ENCODE measurements at places on chromosomes 5 and 9.

DNA sequence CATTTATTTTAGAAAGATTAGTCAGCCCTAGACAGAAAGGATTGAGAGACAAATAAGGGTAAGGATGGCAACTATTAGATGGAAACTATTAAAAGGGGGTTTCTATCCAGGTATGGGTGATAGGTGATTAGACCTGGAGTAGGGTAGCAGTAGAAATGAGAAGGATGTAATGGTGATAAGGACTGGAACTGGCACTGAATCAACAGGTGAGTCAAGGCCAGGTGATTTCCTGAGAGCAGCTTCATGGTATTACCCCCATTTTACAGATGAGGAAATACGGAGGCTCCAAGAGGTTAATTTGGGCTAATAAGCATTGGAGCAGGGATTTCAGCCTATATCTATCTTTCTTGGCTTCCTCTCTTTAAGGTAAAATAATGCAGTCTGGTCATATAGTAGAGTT lies 55.7 kb downstream of the CAST start:
- no peak for DNase-seq

DNA sequence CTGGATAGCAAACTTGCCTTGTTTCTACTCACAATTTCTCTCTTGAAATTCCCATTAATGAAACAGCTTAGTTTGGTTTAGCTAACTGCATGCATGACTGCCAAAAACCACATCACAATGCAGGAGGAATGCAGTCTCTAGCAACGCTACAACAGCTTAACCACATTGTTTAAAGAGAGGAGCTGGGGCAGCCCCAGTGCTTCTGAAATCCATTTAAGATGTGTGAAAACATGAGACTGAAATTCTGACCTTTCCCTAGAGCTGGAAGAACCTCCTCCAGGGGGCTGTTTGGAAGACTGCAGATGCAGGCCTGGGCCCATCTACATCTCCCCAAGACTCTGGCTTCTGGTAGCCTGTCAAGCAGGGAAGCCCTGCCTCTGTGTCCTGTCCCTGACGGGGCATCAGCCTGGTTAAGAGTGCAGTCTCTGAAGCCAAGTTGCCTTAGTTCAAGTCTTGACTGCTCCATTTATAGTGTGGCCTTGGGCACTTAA lies 157.1 kb downstream of the ZNF462 start:
- DNase-seq = no peak

DNA sequence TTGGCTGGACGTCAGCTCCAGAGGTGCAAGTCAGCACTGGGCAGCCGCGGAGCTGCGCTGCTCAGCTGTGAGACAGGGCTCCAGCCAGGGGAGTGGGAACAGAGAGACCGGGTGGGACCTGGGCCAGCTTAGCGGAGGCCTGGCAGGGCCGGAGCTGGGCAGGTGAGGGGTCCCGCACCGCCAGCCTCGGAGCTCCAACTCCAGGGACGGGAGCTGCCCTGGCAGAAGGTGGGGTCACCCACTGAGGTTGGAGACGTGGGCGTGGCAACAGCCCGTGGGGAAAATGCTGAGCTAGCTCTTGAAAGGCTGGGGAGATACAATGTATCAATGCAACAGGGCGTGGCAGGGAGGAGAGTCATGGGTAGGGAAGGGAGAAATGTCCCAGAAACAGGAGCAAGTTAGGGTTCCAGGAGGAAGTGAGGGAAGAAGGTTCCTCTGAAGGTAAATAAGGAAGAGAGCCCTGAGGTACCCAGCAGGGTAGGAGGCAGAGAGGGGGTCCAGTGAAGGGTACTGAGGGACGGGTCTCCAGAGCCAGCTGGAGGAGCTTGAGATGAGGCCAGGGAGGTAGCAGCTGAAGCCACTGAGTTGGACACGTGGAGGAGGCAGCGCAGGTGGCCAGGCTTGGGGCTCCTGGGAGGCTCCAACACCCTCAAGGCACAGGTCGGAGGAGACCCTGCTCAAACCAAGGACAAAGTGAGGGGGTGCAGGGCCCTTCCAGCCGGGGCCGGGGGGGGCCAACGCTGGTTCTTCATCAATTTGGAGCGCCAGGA lies 736 bp upstream of the NKD2 start:
- DNase-seq = no peak

DNA sequence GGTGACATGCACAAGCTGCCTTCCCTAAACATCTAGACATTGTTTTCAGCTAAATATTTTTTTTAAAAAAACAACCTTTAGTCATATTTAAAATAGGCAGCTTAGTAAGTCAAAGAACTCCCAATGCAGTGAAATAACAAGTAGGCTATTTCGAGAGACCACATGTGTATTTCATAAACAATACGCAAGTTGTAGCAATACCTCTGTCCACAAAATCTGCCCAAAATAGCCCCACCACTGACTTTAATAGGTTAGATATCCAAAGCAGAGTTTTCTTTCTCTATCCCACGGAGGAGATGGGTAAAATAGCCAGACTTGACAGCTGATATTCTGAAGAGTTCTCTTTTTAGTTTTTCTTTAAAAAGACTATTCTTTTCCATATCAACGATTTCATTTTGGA lies 1.2 kb downstream of the SLC24A2 start:
- no peak for DNase-seq

- DNase-seq = peak; percentile 92
These were observed at the start of the genes FASTKD3 and MTRR for GRCh38 chr5:7868773-7869473. Gene FASTKD3, minus strand, starts transcription at chr5:7869031. Its CDS starts 948 bp downstream, at chr5:7868083. Gene MTRR, plus strand, starts transcription at chr5:7869148. Its CDS starts 1,647 bp downstream, at chr5:7870795.

DNA sequence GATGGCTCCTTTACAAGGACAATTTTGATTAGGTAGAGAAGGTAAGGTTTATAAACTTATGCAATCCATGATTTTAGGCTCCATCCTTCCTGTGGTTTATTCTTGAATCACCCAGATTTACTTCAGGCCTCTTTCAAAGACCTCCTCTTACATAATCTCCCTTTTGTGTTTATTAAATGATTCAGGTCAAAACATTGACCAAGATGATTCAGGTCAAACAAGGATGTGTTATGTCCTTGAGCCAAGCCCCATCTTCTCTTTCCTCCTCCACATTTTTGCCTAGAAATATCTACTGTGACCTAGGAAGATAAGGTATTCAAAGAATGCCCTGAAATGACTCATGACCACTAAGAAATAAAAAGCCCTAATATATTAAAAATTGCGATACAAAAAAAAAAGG lies 31.8 kb upstream of the TLR4 start:
- DNase-seq = no peak

- DNase-seq = no peak
These were observed 33.4 kb downstream of the ARHGAP26 start for GRCh38 chr5:142803428-142804125.

DNA sequence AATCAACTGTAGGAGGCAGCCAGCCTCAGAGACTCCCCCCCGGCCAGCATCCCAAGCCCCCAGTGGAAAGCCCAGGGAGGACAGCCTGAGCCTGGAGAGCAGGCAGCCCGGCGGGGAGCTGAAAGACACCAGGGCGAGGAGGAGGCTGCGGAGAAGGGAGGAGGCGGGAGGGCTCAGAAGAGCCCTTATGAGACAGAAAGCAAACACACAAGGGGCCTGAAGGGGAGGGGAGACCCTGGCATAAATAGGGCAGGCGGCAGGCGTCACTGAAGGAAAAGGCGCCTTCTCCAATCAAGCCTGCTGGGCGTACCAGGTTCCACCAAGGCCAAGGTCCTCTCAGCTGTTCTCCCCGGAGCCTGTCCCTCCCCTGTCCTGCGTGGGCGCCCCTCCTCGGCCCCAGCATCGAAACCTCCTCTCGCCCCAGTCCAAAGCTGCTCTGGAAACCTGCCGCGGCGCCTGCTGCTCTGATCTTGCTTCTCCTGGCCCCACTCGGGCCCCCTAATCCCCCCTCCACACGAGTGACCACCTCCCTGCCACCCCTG lies 1.3 kb downstream of the SLC9A3 start:
- no peak for DNase-seq

DNA sequence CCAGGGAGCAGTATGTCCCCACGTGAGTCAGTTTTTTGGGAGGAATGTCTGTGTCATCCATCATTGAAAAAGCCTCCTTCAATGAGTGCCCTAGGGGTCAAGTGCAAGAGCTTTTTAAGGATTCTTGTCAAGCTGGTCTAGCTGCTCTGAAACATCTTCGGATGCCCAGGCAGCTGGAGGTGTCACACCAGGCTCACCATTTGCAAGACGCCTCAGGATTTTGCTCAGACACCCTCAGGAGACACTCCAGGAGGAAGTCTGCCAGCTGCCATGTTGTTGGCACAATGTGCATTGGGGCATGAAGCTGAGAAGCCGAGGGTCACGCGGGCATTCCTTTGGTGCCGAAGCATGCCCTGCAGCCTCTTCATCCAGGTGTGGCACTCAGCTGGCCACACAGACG lies 111.1 kb upstream of the S1PR3 start:
- no peak for DNase-seq

DNA sequence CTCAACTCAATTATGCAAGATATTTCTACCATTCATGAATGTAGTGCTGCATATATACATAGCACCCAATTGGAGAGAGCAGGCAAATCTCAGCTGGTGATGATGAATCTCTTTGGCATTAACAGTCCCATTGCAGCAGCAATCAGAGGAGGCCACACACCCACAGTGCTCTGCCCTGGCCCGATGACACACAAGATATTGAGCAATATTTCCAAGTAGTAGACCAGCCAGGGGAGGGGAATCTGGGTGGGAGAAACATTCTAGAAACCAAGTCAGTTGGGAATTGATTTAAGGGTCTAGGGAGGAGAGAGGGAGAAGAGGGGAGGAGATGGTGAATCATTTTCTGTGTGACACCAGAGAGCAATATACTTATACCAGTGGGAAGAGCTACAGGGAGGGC lies 14.9 kb upstream of the C5orf63 start:
- no peak for DNase-seq

GRCh38 chr5:151757233-151758140 lies 944 bp downstream of the ATOX1 start:
- no peak for DNase-seq

- no peak for DNase-seq
These were observed 2.0 kb upstream of the ARHGEF28 start for GRCh38 chr5:73623901-73624404.

DNA sequence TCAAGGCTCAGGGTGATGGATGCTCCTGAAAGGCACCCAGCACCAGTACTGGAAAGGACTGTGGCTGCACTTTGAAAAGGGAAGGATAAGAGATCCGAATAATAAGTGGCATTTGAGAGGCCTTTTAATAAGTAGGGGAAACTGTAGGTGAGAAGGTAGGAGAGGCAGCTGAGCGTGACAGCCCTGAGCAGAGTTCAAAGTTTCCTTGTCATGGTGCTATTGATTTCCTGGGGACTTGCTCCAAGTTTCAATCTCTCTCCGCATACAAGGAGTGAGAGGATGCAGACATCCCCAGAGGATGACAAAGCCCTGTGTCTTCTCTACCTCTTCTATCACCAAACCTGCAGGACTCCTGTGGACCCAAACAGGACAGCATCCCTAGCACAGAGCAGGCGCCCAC lies 354.5 kb downstream of the SPOCK1 start:
- DNase-seq = no peak

DNA sequence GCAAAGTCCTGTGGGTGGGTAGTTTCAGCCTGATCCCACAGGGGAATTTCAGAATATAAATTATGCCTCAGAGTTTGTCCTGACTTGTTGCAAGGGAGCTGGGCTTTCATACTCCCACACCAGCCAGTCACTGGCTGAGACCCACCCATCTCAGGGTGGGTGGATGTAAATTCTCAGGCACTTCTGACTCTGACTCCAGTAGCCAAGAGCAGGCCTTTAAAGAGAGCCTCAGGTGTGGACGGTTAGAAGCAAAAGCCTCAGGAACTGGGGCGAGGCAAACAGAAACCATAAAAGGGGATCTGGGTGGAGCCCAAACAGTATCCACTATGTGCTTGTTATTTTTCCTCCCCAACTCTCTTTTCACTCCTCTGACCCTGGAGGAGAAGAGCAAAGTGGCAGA lies 28.6 kb upstream of the FBXW11 start:
- DNase-seq = no peak

GRCh38 chr5:175133185-175133584 lies 310.8 kb downstream of the DRD1 start:
- no peak for DNase-seq

GRCh38 chr9:137984520-137985257 lies 107.1 kb downstream of the CACNA1B start:
- DNase-seq = no peak

- no peak for DNase-seq
These were observed 65.8 kb upstream of the S1PR3 start for GRCh38 chr9:88925481-88925880.

DNA sequence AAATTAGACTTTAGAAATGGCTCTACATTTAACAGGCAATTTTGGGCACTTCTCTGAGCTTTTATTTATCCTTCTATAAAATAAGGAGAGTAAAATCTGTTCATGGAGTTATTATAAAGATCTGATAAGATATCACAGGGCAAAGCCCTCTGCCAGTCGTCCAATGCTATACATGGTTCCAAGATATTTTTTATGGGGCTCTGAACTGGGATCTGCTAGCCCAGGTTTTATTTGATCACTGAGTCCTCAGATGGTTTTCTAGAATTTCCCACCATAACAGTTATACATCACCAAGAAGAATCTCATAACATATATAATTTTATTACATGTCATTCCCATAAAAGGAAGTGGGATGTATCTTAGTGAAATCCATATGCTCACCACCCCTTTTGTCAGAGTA lies 23.2 kb upstream of the IQGAP2 start:
- no peak for DNase-seq

- DNase-seq = no peak
These were observed 264.3 kb upstream of the MVB12B start for GRCh38 chr9:126062158-126062886.

Measured in stimulated activated effector memory CD8-positive, alpha-beta T cell treated with anti-CD3 and anti-CD28 coated beads, Interleukin-12 subunit alpha, Interleukin-12 subunit beta, amount 100 ng/mL, for 72 hours (primary cell).